ENCODE measurements at places on chromosomes 6 and 20.

DNA sequence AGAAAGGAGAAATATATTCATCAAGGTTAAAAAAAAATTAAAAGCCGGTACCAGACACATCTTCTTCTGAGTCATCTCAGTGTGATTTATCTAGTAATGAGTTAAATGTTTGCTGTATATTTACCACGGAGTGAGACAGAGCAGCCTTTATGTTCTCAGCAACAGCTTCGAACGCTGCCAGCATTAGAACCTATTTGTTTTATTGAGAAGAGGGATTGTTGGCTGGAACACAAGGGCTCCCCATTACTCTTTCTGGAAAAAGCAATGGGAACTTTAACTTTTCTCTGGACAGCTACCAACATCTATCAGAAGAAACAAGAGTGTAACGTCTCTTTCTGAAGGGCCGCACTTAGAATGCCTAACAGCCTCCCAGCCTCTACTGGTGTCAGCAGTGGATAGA, 105.3 kb upstream of the TAB2 start:
- no peak for DNase-seq

GRCh38 chr20:58822748-58823730, 27.7 kb downstream of the GNAS-AS1 start:
- no peak for DNase-seq

GRCh38 chr6:169801396-169802160, 50.2 kb downstream of the ERMARD start:
- DNase-seq, result no peak

DNA sequence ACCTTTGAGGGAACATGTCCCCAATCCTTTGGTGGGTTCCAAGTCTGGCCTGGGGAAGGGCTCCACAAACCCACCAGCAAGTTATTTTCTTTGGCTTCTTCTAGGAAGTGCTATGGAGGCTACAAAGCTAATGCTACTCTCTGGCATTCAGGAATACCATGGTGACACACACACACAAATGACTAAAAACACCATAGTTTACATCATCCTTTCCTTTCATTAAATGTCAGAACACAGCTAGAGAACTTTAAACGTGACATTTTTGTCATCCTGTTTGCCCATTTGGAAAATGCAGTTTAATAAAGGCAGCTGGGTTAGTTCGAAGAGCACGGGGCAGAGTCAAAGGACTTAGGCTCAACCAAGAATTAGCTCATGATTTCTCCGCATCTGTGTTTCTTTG, 40.2 kb upstream of the PROKR2 start:
- DNase-seq, result no peak

GRCh38 chr6:41671376-41671775, 33.1 kb downstream of the MDFI start:
- DNase-seq, result no peak

DNA sequence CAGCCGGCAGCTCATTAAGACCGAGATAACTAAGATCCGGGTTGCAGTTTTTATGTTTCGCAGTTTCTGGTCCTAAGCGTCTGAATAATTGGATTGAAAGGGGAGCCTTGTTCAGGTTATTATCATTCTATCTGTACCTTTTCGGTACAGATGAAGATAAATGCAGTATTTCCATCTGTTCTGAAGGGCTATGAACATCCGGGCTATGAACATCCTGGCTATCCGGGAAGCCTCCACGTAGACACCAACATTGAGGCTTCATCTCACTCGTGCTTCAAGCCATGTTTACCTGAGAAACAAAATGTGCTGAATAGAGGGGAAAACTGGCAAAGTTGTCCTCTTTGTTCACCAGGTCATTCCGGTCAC, 399 bp upstream of the REPS1 start:
- DNase-seq, result no peak

DNA sequence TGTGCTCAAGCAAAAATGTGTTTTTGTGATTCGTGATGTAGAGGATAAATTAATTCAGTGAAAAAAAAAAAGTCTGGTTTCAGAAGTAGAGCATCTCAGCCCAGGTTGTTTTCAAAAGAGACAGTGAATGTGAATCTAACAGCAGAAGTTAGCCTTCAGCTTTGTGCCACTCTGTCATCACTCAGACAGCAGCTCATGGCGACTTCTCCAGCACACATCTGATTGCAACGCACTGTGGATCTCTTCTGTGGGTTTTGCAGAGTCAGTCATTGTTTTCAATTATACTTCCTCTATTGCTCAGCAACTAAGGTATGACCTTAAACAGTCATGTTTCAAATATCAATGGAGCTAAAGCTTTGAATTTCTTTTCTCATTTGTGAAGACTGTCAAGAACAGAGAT, 335.5 kb upstream of the POU3F2 start:
- DNase-seq, result no peak

- DNase-seq, result peak; percentile 91
Observed at GRCh38 chr20:47356526-47357295, at the start of gene ZMYND8. TSS of gene ZMYND8 (minus strand) at chr20:47356699. CDS start at chr20:47356670, 29 bp downstream.

GRCh38 chr20:56909918-56910714, 281.0 kb downstream of the TFAP2C start:
- no peak for DNase-seq

GRCh38 chr6:106527979-106528378, 101.3 kb downstream of the RTN4IP1 start:
- DNase-seq, result no peak

- no peak for DNase-seq
Observed at GRCh38 chr20:23153696-23154341, 67.7 kb upstream of the CD93 start.

- DNase-seq, result no peak
Observed at GRCh38 chr6:9699888-9700287, 715.0 kb downstream of the TFAP2A start.

DNA sequence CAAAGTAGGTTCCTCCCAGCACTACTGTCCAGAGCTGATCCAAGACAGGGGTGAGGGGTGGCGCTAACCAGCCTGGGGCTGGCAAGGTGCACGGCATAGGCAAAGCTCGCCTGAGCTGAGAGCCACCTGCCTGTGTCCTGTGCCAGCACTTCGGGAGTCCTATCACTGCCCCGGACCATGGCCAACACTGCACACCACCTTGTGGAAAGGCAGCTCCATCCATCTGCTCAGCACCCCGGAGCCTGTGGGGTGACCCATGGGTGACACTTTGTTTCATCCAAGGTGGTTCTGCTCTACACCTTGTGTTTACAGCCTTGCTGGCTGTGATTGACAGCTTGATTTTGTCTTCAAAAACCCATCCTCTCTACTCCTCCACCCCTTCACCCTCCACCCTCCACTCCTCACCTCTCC, 32.9 kb upstream of the GATA5 start:
- DNase-seq, result no peak

DNA sequence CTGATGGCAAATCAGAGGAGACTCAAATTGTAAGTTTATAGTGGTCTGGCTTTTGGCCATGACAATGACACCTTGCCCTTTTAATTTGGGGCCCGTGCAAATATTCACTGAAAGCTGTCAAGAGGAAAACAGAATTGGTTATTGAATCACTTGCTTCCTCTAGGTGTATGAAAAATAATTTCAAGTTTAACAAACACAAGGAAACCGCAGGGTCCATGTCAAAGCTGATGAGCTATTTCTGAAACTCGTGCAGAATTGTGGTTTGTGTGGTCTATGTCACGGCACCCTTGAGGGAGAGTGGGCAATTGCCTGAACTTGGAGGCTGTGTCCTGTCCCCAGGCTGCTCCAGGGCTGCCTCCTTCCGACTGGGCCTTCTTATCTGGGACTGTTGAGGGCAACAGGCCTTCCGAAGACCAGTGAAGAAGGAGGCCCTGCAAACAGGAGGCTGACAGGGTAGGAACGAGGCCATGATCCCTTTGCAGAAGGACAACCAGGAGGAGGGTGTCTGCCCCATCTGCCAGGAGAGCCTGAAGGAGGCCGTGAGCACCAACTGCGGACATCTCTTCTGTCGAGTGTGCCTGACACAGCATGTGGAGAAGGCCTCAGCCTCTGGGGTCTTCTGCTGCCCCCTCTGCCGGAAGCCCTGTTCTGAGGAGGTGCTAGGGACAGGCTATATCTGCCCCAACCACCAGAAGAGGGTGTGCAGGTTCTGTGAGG, 788 bp downstream of the TRIM40 start:
- DNase-seq, result no peak

DNA sequence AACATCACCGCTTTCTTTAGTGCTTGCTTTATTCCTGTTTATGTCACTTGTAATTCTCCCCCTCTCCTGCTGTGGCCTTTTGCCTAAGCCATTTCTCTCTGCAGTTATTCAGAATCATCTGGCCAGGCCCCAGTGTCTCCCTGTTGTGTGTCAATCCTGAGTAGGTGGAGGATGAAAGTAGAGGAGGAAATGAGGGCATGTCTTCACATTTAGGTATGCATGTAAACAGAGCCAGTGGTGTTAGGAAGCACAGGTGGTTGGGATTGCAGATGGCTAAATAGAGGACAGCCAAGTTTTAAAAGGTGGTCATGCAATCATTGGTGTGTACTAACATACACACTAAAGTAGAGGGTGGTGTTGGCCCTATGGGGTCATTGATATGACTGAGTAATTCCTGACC, 5.2 kb downstream of the PRSS35 start:
- no peak for DNase-seq

- DNase-seq, result no peak
Observed at GRCh38 chr6:119327810-119328209, 21.8 kb downstream of the MAN1A1 start.

GRCh38 chr6:104644848-104645247, 214.9 kb downstream of the HACE1 start:
- DNase-seq, result no peak

DNA sequence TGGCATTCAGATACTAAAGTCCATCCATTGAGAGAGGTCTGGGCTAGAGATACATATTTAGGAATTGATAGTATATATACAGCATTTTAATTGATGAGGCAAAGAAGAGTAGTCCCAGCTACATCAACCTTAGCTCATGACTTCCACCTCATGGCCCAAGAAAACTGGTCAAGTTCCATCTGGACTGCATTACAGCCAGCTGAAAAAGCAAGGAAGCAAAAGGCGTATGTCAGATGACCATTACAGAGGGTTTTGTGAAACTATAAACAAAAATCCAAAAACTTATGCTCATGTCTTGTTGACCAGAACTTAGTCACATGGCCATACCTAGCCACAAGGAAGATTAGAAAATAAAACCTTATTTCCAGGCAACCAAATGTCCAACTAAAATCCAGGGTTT, 46.8 kb upstream of the RNF146 start:
- no peak for DNase-seq

GRCh38 chr6:105300090-105300489, 102.8 kb downstream of the PREP start:
- DNase-seq, result no peak

DNA sequence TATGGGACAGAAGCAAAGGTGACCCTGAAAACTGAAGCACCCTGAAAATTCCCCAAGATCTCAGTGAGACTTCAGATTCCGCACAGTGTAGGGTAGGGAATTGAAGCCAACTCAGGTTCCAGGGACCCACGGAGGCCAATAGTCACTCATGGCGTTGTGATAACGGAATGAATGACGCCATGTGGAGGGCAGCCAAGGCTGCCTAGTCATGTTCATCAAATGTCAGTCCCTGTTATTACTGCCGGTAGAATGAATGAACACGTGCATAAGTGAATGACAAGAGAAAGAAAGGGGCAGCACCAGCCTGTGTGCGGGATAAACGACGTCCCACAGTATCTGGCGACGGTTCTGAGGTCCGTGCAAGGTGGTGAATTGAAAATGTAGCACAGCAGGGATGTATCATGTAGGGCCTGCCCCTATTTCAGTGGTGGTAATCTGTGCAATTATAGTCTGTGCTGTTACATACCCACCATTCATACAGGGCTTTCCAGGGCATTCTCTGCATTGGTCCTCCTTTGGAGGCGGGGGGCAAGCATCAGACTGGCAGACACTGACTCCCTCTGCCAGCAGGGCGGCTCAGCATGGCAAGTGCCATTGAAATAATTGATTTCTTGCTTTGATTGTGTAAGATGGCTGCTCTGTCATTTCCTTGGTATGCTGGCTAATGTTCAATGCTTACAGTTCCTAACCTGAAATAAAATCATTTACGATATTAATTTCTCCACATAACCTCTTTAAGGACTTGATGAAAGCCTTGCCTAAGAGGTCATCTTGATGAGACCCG, 386.9 kb downstream of the CDH4 start:
- no peak for DNase-seq

DNA sequence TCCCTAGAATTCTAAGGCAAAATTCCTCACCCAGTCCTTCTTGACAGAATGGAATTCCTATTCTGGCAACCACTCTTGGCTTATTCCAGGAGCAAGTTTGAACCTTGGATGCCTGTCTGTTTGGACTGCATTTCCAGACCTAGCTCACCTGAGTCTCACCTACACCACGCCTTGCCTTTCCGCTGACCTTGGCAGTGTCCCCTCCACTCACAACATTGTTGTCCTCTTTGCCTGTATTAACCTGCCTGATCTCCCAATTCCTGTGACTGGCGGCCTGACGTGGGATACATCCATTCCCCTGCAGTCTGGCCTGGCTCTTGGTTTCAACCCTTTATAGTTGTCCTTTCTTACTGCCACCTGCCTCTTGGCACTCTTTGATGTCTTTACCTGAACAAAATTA, 281.4 kb upstream of the SOX4 start:
- no peak for DNase-seq

- DNase-seq, result no peak
Observed at GRCh38 chr6:121806116-121806515, 370.7 kb downstream of the GJA1 start.

DNA sequence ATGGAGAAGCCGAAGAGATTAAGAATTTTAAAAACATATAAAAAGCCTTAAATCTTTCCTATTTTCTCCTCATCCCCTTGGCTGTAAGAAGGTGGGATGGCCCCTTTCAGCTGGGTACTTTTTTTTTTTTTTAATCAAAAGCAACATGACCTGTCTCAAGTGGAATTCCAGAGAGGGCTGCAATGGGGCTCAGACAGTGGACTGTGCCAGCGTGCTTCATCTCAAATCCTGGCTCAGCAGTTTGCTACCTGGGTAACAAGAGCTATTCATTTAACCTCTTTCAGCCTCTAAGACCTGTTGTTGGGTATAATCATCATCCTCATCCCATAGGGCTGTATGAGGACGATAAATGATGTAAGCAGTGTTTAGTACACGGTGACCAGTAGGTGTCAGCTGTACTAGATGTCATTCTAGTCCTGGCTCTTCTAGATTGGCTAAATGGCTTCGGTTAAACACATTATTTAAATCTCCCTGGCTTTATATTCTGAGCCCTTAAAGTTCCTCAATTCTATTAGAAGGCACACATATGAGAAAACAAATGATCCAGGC, 6.9 kb upstream of the PPP1R3G start:
- DNase-seq, result no peak

GRCh38 chr6:35247642-35248231, 11.8 kb upstream of the ZNF76 start:
- no peak for DNase-seq
